ENCODE measurements at places on chromosomes 2 and 18. TPM values are rescaled to one million over a fixed set of nuclear protein-coding genes. Genes with fewer than 3 reads are reported as not detected.

Gene TTC39C
- 6.2 TPM for polyA plus RNA-seq

DNA sequence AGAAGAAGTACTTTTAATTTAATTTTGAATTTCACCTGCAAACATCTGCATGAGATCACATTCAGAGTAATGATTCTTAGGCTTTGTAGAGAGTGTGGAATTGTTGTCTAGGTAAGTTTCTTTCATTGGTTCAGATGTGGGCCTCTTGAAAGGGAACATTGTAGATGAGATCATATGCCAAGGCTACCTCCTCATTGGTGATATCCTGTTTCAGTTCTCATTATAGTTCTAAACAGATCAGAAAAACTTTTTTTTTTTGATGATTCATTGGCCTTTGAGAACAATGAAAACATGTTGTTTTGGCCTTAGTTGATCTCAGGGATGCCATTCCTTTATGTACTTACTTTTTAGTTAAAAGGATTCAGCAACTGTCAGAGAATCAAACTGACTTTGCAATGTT, 44.5 kb downstream of the EML6 start:
- no peaks in the 10 kb centered on the region for H3K4me1 ChIP-seq
- H3K27ac ChIP-seq, result no peak overlapping the region
- no peak for DNase-seq
- H3K4me3 ChIP-seq, result no peak overlapping the region

Gene CAPN14
- not detected for polyA plus RNA-seq

Gene NCL
- 61.2 TPM for polyA plus RNA-seq

Gene MC2R
- polyA plus RNA-seq, result not detected

DNA sequence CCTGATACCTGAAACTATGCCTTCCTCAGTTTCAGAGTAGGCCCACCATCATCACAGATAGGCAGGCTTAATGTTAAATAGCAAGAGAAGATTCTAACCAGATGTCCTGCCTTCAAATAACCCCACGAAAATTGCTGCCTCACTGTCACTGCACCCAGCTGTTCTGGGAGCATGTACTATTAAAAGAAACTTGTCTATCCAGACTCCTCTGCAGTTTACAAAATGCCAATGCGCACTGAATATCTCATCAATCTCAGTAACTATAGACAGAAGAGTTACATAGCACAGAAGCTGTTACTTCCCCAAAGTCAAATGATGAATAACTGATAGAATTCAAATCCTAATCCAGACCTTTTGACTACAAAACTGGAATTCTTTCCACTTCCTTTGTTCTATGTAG, 43.9 kb downstream of the WDR75 start:
- DNase-seq, result no peak
- H3K27ac ChIP-seq, result no peak overlapping the region

GRCh38 chr2:159960414-159960813, 102.0 kb downstream of the PLA2R1 start:
- H3K27ac ChIP-seq, result no peak overlapping the region
- DNase-seq, result no peak
- no peaks in the 10 kb centered on the region for H3K27me3 ChIP-seq
- H3K4me1 ChIP-seq, result no peaks in the 10 kb centered on the region

Gene MEIS1
- 0.30 TPM for polyA plus RNA-seq

Gene PPP1CB
- 30.7 TPM for polyA plus RNA-seq

- H3K27ac ChIP-seq, result no peak overlapping the region
- DNase-seq, result no peak
- H3K4me1 ChIP-seq, result no peaks in the 10 kb centered on the region
- H3K27me3 ChIP-seq, result no peaks in the 10 kb centered on the region
Measured at GRCh38 chr18:50638884-50639420, 79.1 kb downstream of the MAPK4 start.

Gene CPO
- polyA plus RNA-seq, result 0.50 TPM

DNA sequence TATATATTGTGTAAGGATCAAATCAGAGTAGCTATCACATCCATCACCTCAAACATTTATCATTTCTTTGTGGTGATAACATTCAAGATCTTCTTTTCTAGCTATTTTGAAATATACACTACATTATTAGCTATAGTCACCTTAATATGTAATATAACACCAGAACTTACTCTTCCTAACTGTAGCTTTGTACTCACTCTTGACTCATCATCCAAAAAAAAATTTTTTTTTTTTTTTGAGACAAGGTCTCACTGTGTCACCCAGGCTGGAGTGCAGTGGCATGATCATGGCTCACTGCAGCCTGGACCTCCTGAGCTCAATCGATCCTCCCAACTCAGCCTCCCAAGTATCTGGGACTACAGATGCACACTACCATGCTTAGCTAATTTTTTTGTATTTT, 153.3 kb downstream of the EML6 start:
- H3K36me3 ChIP-seq, result no peaks in the 10 kb centered on the region
- H3K27me3 ChIP-seq, result no peaks in the 10 kb centered on the region
- DNase-seq, result no peak

DNA sequence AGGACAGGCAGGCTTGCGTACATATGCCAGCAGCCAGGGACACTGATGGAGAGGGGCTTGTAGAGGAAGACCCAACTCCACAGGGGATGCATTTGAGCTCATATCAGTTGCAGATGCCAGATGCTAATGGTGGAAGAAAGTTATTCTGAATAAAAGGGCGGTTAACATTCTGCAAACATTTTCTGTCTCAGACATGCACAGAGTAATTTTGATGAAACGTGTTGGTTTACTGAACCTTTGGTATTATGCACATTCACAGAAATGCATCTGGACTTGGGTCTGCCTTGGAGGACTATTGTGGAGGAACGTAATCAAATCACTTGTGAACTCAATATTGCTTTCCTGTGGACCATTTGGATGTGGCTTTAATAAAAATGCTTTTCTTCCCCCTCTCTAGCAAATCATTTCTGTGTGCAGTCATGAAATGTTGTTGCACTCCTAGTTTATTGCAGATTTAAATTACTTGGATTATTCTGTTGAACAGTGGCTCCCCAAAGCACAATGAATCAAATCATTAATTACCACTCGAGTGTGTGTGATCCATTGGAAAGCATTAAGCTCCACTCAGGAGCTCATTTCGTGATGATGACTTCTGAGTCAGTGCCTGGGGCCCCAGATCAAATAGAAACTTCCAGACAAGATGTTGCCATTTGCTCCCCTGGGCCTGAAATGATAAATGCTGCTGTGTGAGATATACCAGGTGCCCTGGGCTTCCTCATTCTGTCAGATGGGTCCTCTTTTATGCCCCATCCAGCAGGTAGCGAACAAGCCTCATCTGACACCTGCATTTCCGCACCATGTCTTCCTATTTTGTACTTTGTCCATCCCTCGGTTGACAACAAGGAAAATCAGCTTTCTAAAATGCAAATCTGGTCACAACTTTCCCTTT, 697.0 kb upstream of the HS6ST1 start:
- H3K4me3 ChIP-seq, result no peak overlapping the region
- H3K27ac ChIP-seq, result no peak overlapping the region
- no peaks in the 10 kb centered on the region for H3K36me3 ChIP-seq
- no peak for DNase-seq
- H3K4me1 ChIP-seq, result no peaks in the 10 kb centered on the region

GRCh38 chr18:1232867-1233266, 328.2 kb downstream of the ADCYAP1 start:
- H3K27me3 ChIP-seq, result no peaks in the 10 kb centered on the region
- DNase-seq, result no peak
- H3K27ac ChIP-seq, result no peak overlapping the region
- no peaks in the 10 kb centered on the region for H3K4me1 ChIP-seq
- H3K4me3 ChIP-seq, result no peak overlapping the region
- H3K36me3 ChIP-seq, result no peaks in the 10 kb centered on the region

Gene ANKRD53
- polyA plus RNA-seq, result 0.70 TPM

DNA sequence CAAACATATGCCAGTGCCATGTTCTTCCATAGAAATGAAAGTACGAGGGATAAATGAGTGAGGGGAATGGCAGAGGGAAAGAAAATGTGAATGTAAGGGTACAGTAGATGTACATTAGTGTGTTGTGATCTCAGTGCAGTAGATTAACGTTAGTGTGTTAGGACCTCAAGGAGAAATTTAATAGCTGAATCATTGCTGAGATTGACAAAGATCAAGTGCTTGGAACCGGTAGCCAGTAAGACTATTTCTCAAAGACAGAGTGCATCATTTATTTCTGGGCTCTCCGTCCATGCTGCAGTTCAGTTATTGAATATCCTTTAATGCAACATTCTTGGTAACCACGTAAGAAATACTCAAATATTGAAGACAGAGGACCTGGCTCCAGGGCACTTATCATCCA, 246.0 kb downstream of the PTPRM start:
- DNase-seq, result no peak
- no peaks in the 10 kb centered on the region for H3K27me3 ChIP-seq
- peaks cover 3% of the 10 kb centered on the region for H3K4me1 ChIP-seq
- no peak overlapping the region for H3K27ac ChIP-seq
- no peaks in the 10 kb centered on the region for H3K36me3 ChIP-seq

- no peaks in the 10 kb centered on the region for H3K4me1 ChIP-seq
- H3K36me3 ChIP-seq, result peaks cover 11% of the 10 kb centered on the region
- no peak overlapping the region for H3K4me3 ChIP-seq
- H3K27ac ChIP-seq, result no peak overlapping the region
- DNase-seq, result no peak
Measured at GRCh38 chr2:24566630-24567029, 75.6 kb downstream of the NCOA1 start.

Measured in H1 (cell line).